Smooth muscle cell of the pulmonary artery (primary cell): ENCODE measurements at places on chromosomes 16 and 17. TPM values are rescaled to one million over a fixed set of nuclear protein-coding genes. Genes with fewer than 3 reads are reported as not detected.

The C16orf54 gene
- not detected in 2 replicates for total RNA-seq

The SLC12A3 gene
- not detected in 2 replicates for total RNA-seq

The TNFRSF13B gene
- total RNA-seq: not detected in 2 replicates

The DNASE1L2 gene
- total RNA-seq: 0.65 and 0.92 TPM in 2 replicates

The MAF gene
- 1.6 and 10.1 TPM in 2 replicates for total RNA-seq

The NTN3 gene
- 0.85 and 1.3 TPM in 2 replicates for total RNA-seq

The TP53TG3 gene
- total RNA-seq: not detected in 2 replicates

The GPR139 gene
- not detected in 2 replicates for total RNA-seq

The CCNF gene
- 5.0 and 7.8 TPM in 2 replicates for total RNA-seq

The HBA2 gene
- not detected in 2 replicates for total RNA-seq

The MYO15A gene
- total RNA-seq: 1.4 and 1.9 TPM in 2 replicates

The DPEP3 gene
- total RNA-seq: not detected in 2 replicates

The CACNG1 gene
- not detected in 2 replicates for total RNA-seq

The APOBR gene
- total RNA-seq: not detected in 2 replicates
